ENCODE measurements at places on chromosomes 12 and 14.
A peak's percentile ranks its signal among the peaks of the same experiment; 100 is the strongest.

DNA sequence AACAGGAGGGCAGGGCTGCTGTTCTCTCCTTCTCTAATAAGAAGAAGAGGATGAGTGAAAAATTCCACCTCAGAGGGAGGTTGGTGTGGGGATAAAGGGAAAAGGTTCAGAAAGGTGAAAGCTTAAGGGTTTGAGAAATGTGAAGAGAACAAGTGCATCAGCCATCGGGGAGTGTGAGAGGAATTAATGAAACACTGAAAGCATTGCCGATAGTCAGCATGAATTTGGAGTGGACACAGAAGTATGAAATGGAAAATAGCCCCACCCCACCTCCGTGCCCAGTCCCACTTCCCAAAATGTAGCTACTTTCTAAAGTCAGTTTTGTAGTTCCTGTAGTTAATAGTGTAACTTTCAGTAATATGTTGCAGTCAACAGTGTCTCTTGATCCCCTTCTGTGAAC lies 33.4 kb downstream of the DIP2B start:
- DNase-seq, result no peak

GRCh38 chr12:64186789-64187188 lies 35.3 kb downstream of the KICS2 start:
- DNase-seq, result no peak

DNA sequence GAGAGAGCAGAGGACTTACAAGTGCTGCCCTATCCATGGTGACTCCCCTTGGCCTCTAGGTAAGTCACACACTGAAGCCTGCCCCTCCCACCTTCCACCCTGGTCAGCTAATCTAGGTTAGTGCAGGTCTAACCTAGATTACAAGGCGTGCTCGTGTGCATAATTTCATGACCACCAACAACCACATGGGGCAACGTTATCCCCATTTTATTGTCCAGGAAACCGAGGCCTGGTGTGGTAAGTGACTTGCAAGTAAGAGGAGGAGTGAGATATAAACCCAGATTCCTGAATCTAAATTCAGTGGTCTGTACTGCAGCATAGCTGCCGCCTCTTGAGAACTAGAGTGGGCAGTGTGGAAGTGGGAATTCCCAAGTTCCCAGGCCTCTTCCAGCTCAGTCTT lies 171.1 kb downstream of the DAD1 start:
- DNase-seq, result no peak

DNA sequence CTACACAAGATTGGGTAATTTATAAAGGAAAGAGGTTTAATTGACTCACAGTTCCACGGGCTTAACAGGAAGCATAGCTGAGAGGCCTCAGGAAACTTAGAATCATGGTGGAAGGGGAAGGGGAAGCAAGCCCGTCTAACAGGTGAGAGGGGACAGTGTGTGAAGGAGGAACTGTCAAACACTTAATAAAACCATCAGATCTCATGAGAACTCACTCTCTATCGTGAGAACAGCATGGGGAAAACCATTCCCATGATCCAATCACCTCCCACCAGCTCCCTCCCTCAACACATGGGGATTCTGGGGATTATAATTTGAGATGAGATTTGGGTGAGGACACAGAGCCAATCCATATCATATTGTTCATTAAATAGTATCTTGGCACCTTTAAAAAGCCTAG lies 56.1 kb downstream of the EPS8 start:
- no peak for DNase-seq

GRCh38 chr14:103133210-103134140 lies 10.2 kb downstream of the TNFAIP2 start:
- no peak for DNase-seq

- no peak for DNase-seq
Observed at GRCh38 chr12:76810671-76811419, 46.9 kb downstream of the ZDHHC17 start.

GRCh38 chr12:72330301-72330700 lies 58.1 kb downstream of the TRHDE start:
- DNase-seq, result no peak

DNA sequence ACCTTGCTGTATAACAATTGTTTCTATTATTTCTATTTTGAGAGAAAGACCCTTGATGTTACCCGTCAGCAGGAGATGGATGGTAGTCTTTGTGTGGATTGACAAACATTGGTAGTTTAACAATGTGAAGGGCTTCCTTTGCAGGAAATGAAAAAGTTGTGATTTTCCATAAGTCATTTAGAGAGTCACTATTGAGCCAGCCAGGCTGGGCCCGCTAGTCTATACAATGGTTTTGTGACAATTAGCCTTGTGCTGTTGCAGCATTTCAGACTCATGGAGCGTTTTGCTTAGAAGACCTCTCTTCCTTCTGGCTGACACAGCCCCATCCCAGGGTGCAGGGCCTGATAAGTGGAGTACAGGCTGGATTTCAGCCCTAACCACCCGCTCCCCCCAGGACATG lies 18.3 kb upstream of the SLC38A2 start:
- no peak for DNase-seq

DNA sequence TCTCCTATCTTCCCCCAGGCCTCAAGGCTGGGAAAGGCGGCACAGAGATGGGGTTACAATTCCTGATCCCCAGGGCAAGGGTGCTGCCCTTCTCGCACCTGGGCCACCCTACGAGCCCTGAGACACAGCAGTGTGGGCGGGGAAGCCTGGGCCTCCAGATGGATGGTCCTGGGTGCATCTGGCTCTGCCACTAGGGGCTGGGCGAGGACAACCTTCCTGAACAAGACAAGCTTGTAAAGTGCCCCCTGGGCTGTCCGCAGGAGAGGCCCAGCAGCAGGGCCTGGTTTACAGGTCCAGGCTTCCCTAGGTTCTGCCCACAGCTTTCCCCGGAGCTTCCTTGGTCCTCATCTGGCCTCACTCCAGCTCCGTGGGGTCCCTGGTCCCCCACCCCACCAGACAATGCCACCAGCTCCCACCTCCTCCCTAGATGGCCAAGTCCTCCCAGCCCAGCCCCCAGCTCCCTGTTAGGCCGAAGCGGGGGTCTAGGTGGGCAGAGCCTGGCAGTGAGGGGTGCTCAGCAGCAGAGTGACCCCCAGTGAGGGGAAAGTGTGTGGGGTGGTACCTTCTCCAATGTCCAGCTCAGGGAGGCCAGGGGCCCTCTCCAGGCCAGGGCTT lies 8.9 kb downstream of the ARL6IP4 start:
- no peak for DNase-seq

GRCh38 chr12:7134396-7135166 lies 4.4 kb downstream of the CLSTN3 start:
- no peak for DNase-seq

- no peak for DNase-seq
Observed at GRCh38 chr14:103232831-103233319, 101.2 kb upstream of the EIF5 start.

DNA sequence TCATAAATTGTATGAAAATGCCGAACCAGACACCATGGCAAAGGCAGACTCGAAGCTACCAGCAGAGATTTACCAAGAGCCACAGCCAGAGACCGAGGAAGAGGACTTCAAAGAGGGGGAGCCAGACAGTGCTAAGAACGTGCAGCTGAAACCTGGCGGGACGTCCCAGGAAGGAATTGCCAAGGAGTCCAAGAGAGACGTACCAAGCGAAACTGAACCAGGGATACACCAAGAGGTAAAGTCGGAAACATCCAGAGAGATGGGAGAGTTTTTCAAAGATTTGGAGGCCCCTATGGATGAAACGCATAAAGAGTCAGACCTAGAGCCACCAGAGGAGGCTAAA lies 294 bp downstream of the SAMD15 start:
- no peak for DNase-seq

- DNase-seq, result no peak
Observed at GRCh38 chr12:124157406-124157805, 137.5 kb upstream of the RFLNA start.

GRCh38 chr12:30988646-30989286 lies 62.2 kb downstream of the TSPAN11 start:
- DNase-seq, result no peak

DNA sequence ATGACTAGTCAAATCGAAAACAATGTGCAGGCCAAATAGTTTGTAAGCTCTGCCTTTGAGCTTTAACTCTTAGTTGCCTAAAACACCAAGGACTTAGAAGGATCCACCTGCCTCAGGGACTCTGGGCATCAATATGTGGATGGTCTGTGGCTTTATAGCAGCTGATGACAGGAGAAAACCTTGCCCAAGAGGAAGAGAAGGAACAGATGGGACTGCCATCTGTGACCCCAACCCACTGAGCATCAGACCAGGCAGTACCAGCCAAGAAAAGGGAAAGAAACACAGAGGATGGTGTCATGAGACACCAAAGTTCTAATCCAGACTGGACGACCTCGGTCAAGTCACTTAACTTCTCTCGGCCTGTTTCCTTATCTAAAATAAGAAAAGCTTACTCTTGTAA lies 12.7 kb downstream of the TGFB3 start:
- DNase-seq, result no peak

- no peak for DNase-seq
Observed at GRCh38 chr12:48883305-48884161, 17.9 kb upstream of the RND1 start.

- DNase-seq, result no peak
Observed at GRCh38 chr12:96104566-96104965, 69.2 kb upstream of the LTA4H start.

DNA sequence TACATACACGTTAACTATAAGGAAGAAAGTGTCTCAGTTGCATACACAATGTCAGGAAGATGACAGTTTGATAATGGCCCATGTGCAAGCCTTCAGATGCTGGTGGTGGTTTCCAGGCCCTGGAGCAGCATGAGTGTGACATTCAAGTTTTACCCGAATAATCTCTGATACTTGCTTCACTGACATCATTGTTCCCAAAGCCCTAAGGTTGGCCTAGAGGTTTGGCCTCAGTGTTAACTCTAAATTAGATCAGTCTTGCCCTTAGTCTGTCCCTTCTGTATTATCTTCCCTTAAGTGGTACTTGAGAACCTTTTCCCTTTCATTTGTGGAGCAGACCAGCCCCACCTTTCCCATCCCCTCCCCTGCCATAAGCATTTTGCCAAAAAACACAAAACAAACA lies 24.0 kb upstream of the PDE1B start:
- no peak for DNase-seq

DNA sequence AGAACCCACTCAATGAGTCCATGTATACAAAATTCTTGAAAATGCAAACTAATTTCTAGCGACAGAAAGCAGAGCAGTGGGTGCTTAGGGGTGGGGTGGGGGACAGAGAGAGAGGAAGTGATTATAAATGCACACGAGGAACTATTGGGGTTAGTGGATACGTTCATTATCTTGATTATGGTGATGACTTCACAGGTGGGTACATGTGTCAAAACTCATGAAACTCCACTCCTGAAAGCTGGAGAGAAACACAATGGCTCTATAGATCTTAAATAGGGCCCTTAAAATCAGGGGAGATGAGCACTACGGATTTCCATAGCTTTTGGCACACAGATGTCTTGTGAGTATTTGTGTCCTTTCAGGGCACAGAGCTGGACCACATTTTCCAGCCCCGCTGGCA lies 59.9 kb downstream of the STON2 start:
- no peak for DNase-seq

DNA sequence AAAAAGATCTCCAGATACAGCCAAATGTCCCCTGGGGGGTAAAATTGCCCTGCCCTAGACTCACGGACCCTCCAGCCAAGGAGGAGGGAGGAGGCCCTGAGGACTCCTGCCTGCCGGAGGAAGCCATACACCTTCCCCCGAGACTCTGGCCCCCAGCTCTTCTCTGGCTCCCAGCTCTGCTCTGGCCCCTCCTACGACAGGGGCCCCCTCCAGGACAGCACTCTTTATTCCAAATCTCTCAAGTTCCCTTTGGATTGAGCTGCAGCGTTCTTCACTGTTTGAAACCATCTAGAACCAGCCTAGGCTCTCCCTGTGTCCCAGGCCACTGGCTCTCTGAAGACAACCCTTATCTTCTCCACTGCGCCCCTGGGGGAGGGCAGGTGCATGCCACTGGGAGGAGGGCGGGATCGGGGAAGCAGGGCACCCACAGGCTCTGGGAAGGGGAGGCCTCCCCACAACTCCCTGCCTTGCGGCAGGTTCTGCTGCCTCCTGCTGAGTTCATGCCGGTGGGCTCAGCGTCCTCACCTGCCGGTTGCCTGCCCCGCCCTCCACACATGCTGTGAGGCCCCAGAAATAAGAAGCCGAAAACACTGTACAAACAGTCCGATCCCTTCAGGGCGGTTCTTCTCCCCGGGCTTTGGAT lies 112.7 kb downstream of the DICER1 start:
- no peak for DNase-seq

GRCh38 chr12:120734210-120734609 lies 8.6 kb downstream of the ACADS start:
- DNase-seq, result no peak

DNA sequence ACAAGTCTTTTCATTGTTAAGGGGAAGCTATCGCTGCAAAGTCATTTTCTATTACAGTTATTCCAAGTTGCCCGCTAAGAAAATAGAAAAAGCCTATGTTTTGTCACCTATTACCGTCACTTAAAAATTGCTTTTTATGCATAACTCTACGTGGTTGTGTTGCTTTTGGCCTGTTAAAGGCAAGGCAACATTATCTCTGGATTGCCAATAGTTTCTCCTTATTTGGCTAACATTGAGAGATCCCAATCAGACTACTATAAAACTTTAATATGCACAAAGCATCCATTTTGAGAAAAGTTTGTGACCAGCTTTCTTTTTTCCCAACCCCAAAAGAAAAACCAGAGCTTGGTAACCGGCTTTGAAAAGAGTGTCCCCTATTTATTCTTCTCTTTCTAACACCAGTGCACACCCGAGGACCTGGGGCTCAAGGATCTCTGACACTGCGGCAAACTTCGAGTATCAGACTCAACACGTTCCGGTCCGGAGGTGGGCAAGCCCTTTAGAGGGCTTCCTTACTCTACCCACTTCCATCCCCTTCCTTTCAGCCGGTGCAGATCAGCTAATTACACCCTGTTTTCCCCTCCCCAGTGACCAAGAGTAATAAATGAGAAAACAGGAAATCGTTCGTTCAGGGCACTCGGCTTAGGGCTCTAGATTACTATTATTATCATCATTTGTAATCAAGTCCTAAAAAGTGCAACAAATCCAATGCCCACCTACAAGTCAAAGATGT lies 1.2 kb downstream of the PPP1R12A start:
- DNase-seq, result peak; percentile 29

- DNase-seq, result no peak
Observed at GRCh38 chr12:108567406-108568337, 5.3 kb downstream of the ISCU start.

- DNase-seq, result no peak
Observed at GRCh38 chr12:103368167-103368566, 127.6 kb downstream of the C12orf42 start.

GRCh38 chr14:103543140-103543539 lies 14.1 kb downstream of the TRMT61A start:
- DNase-seq, result peak; percentile 46

- DNase-seq, result no peak
Observed at GRCh38 chr14:105324080-105324778, 9.7 kb downstream of the PACS2 start.

GRCh38 chr12:73863546-73863945 lies 674.1 kb upstream of the ATXN7L3B start:
- no peak for DNase-seq

Data from mucosa of descending colon (tissue), 3 donors.